ENCODE measurements at places on chromosomes 2 and 18.

- DNase-seq: no peak
Measured at GRCh38 chr2:127887776-127888130, 2.0 kb upstream of the AMMECR1L start.

DNA sequence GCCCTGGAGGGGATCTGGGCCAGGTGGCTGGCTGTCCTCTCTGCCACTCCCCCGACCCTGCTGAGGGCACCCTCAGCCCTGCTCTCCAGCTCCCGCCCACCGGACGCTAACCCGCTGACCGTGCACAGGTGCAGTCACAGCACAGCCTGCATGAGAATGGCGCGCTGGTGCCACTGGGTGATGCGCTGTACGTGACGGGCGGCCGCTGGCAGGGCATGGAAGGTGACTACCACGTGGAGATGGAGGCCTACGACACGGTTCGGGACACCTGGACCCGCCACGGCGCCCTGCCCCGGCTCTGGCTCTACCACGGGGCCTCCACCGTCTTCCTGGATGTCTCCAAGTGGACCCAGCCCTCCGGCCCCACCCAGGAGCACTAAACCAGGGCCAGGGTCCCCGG is 8.1 kb upstream of the ERFE start:
- no peak for DNase-seq

DNA sequence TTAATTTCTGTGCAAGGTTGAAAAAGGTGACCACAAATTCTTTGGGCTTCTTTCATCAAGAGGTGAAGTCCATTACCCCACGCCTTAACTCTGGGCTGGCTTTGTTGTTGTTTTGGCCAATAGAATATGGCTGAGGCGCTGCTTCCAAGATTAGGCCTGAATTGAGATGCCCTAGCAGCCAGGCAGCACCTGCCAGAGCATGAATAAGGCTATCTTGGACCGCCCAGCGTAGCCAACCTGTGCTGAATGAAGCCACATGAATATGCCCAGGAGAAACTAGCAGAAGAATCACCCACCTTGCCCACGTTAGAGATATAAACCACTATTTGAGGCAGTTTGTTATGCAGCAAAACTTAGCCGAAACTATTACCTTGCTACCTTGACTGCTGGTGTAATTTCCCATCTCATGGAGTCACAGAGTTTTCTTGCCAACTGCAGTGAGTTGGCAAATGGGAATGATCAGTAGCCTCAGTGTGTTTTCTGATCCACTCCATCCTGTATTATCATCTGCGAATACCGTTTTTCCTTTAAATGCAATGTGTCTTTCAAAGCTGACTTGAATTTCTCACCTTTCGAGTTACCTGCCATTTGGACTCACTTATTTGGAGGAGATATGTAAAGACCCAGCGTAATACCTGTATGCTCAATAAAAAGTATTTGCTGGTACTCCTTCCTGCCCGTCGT is 679 bp downstream of the TSGA10 start:
- DNase-seq: no peak

GRCh38 chr2:23651187-23652080 is 266.5 kb downstream of the KLHL29 start:
- DNase-seq: peak; percentile 51

- DNase-seq: no peak
Measured at GRCh38 chr2:9667826-9668225, 37.0 kb upstream of the YWHAQ start.

DNA sequence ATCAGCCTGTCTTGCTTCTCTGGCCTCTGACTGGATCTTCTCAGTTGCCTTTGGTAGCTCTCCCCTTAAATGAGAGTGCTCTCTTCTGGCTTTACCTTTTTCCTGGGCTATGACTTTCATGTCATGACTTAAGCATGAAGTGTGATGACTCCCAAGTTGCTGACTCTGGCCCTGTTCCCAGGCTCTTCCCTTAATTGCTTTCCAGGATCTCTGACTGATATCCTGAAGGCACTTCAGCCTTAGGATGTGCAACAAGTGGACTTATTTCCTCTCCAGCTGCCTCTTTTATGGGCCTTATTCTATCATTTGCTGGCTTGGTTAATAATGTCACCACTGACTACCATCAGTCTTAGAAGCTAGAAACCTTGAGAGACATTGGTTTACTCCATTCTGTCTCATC is 17.4 kb downstream of the SEMA4F start:
- no peak for DNase-seq

GRCh38 chr2:221073326-221074049 is 498.6 kb downstream of the EPHA4 start:
- no peak for DNase-seq

DNA sequence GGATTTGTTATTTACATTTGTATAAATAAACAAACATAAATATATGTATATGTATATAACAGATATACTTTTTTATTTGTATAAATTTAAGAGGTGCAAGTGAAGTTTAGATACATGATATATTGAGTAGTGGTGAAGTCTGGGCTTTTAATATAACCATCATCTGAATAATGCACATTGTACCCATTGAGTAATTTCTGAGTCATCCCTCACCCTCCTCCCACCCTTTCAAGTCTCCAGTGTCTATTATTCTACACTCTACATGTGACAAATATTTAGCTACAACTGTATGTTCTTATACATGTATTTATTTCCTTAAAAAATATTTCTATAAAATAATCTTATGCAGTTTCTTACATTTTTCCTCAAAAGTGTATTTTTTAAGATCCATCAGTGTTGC is 358.7 kb upstream of the TFPI start:
- DNase-seq: no peak

- DNase-seq: no peak
Measured at GRCh38 chr2:126655500-126656430, at the start of gene GYPC. Gene GYPC (plus strand): TSS chr2:126656158. CDS start chr2:126656264, 106 bp downstream.

DNA sequence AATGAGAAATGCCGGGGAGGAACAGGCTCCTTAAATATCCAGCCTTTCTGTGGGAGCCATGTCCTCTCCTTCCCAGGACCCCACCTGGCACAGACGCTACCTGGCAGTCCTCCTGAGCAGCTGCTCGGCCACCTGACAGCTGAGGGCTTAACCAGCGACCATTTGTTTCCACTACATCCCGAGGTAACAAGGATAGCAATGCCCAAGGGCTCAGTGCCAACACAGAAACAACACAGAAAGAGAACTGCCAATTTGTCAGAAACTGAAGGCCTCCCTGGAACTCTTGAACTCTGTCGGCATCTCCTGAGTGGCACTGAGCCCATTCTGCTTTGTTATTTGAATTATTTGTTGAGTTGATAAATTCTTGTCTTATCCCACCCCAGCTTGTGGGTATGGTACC is 122.2 kb upstream of the ARHGAP28 start:
- DNase-seq: no peak

DNA sequence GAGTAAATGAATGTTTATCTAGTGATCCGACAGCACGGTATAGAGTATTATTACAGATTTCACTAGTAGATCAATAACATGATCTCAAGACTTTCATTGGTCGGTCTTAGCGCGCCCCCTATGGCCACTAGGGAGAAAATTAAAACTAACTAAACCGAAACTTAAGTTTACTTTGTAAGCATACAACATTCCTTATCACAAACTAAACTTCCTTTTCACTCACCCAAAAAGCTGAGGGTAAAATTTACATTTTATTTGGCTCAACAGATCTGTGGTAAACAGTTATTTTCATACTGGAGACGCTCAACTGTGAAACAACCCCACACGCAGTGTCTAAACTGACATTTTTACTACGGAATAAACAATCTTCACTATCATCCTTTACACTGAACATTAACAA is 215.6 kb upstream of the MAP2 start:
- peak; percentile 12 for DNase-seq

- no peak for DNase-seq
Measured at GRCh38 chr2:47687856-47688255, 95.1 kb upstream of the MSH6 start.

GRCh38 chr18:23710068-23710527 is 20.8 kb downstream of the LAMA3 start:
- no peak for DNase-seq

GRCh38 chr18:22900558-22901238 is 32.4 kb upstream of the RBBP8 start:
- no peak for DNase-seq

- no peak for DNase-seq
Measured at GRCh38 chr2:127564429-127565260, 29.2 kb downstream of the MYO7B start.

DNA sequence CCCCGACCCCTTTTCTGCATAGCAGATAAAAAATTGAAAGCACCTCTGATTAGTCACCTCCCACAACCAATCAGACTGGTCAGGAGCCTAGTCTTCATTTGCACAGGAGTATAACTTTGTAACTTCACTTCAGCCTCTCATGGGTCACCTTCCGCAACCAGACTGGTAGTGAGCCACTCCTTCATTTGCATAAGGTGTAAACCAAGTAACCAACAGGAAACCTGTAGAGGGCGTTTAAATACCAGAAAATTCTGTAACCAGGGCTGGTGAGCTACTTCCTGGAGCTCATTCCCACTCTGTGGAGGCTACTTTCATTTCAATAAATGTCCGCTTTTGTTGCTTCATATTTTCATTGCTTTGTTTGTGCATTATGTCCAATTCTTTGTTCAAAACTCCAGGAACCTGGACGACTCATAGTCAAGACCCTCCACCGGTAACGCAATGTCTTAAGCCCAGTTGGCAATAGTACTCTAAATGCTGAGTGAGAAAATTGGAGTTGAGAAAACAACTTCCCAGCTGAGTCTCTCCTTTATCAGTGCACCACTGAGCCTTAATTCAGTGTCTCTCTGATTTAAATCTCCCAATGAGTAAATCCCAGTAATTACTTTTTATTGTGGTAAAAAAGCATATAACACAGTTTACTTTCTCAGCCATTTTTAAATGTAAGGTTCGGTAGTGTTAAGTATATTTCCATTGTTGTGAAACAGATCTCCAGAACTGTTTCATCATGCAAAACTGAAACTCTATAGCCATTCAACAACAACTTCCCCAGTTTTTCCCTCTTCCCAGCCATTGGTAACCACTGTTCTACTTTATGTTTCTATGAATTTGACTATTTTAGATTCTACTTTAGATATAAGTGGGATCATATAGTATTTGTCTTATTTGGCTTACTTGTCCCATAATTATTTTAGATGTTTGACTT is 392.7 kb upstream of the SLC8A1 start:
- peak; percentile 1 for DNase-seq

- no peak for DNase-seq
Measured at GRCh38 chr2:231359948-231360347, 35.6 kb upstream of the B3GNT7 start.

DNA sequence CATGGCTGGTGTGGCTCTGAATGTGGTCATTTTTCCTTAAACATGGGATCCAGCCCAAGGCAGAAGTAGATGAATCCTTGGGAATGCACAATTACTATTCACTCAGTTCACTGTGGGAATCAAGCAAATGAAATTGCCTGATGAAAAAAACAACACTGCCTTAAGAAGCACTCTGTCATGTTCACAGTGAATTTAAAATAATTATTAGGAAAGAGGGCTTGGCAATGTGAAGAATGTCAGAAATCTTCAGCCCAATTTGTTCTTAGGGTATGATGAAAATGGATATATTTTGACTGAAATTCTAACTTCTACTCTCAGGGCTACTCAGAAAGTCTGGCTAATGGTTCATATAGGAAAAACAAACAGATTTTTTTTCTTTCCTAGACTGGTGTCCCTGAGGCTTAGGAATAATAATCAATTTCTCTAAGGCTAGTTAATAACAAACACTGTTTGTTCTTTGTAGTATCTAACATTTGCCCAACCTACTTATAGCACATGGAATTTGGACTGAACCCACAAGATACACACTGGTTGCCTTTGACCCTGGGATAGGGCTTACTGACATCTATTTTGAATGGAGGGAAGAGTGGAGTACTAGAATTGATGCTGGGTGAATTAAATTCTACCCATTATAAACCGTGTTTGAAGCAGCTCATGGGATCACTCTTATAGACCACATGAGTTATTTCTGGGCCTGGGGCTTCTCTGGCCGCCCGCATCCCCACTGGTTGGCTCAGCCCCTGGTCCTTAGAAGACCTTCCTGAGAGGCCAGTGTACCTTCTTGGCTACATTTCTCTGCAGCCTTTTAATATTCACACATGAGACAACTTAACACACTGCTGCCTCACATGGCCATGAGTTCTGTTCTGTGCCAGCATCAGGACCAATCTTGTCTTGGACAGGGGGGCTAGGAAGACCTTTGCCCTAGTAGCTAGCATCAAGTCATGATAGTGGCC is 8.3 kb upstream of the MRPL33 start:
- peak; percentile 53 for DNase-seq

DNA sequence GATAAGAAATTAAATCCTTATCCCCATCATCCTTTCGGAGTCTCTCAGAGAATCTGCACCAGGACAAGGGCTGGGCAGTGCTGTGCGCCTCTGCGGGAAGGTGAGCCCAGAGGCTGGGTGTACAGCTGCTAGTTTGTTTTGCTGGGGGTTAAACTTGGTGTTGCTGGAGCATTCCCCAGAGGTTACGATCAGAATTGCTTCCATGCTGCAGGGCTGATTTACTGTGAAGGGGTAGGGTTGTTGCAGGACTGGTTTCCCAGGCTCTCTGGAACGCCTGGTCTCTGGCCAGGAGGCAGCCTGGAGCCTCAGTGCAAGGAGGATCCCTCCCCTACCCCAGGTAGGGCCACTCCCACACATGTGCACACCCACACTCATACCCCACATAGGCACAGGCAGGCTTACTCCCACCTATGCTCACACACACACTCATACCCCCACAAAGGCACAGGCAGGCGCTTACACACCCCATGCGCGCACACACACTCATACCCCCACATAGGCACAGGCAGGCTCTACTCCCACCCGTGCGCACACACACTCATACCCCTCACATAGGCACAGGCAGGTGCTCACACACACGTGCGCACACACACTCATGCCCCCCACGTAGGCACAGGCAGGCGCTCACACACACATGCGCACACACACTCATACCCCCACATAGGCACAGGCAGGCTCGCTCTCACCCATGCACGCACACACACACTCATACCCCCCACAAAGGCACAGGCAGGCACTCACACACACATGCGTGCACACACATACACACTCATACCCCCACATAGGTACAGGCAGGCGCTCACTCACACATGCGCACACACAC is 11.3 kb downstream of the CNNM4 start:
- no peak for DNase-seq

GRCh38 chr18:59752666-59753065 is 55.4 kb upstream of the CCBE1 start:
- no peak for DNase-seq

DNA sequence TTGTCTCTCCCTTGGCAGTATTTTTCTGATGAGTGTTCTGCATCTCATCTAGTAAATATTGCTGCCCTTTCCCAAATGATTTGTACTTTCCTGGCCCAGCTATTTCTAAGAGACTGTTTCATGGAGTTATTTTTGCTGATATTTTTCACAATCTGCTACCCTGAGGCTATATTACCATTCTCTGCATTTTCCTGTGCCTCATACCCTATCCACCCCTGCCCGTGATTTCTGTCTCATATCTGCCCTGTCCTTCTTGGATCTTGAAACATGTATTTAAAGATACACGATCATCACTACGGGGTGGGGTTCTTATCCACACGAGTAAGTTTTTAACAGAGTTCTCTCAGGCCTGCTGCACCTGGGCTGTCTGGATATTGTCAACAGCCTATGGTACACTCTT is 89.6 kb upstream of the EPAS1 start:
- no peak for DNase-seq

DNA sequence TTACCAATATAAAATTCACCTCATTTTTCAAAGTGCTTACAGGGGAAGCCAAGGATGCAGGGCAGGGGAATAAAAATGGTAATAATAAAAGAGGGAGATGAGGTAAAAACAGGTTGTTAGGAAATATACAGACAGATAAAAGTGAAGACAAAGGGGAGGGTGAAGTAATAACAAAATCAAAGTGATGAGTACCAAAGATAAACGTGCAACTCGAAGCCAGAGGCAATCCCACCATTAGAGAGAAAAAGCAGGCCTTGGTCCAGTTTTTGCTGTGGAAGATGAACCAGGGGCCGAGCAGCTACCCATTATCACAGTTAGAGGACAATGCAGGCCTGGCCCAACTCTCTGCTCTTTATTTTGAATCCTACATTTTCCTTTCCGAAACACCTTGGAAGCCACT is 99.6 kb upstream of the UPP2 start:
- DNase-seq: no peak

All from HuH-7 (cell line).